ENCODE measurements at places on chromosomes 2 and 18.

- DNase-seq, result no peak
Measured at GRCh38 chr18:58396966-58397365, 231.9 kb downstream of the ALPK2 start.

GRCh38 chr2:13089971-13090370 is 373.2 kb downstream of the TRIB2 start:
- DNase-seq, result no peak

DNA sequence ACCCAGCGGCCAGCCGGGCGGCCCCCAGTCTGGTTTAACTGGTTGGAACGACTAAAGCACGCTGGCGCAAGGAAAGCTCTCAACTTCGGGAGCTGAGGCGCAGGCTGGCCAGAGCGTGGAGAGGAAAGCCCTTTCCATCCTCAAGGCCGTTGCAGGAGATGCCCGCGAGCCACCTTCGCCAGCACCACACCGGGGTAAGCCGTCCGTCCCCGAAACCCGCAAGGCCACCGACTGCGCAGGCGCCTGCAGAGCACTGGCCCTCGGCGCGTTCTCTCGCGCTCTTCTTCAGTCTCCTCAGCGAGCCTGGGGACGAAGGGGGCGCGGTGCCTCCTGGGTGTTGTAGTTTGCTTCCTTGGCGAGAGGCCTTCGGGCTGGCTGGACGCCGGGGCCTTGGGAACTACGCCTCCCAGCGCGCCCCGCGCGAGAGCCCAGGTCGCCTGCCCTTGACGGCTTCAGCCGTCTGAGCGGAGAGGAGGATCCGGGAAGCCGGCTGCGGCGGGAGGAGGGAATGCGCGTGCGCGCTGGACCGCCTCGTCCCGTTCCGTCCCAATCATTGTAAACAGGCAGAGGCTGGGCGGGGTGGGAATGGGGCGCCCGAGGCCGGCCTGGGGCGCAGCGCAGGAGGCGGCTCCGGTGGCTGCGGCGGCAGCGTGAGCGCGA is at the start of gene RALBP1:
RALBP1 (plus strand) TSS at position 531 of the 660 bp plus-strand sequence. CDS start 37,533 bp downstream, outside the sequence.
- peak; percentile 93 for DNase-seq

DNA sequence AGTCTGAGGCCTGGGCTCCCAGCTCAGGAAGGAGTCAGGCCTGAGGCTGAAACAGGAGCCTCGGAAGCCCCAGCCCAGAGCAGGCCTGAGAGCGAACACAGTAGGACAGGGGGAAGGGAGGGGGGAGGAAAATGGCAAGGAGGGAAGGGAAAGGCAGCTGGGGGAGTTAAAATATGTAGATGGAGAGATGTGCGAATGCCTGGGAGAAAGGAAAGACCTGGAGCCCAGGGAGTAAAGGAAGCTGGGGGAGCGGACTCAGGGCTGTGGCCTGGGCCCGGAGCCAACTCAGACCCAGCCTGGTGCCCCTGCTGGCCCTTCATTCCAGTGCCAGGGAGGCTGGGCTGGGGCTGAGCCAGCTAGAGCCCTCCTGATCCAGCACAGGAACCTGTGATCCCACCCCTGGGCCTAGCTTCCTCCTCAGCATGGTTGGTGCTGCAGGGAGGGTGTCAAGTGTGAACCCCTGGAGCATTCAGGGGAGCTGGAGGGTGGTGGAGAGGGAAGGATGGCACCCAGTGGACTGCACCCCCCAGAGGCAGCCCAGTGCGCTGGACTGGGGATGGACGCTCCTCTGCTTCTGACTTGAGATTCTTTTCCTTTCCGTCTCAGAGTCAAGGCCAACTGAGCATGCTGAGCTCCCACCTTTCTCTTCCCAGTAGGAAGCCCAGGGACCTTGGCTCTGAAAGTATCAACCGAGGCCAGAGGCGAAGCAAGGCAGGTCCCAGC is 46.3 kb downstream of the EMX1 start:
- no peak for DNase-seq

GRCh38 chr2:46393865-46394264 is 85.5 kb upstream of the TMEM247 start:
- DNase-seq, result no peak

DNA sequence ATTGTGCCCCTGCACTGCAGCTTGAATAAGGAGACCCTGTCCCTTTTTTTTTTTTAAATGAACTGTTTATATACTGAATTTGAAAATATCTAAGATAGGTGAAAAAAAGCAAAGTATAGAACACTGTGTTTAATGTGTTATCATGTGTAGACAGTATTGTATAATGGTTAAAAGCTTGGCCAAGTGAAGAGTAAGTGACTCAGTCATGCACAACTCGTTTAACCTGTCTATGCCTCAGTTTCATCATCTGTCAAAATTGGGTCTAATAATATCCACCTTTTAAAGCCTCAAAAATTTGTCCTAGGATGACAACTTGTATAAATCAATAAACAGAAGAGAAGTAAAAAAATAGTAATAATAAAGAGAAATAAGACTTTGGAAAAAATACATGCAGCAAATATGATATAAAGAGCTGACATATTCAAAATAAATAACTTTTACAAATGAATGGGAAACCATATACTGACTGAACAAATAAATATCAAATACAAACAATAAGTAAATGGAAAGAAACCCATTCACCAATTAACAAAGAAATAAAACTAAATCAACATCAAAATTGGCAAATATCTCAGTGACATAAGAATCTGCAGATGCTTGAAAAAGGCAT is 113.7 kb downstream of the C2orf74 start:
- no peak for DNase-seq

GRCh38 chr2:229725716-229726574 is 11.6 kb upstream of the DNER start:
- DNase-seq, result no peak

DNA sequence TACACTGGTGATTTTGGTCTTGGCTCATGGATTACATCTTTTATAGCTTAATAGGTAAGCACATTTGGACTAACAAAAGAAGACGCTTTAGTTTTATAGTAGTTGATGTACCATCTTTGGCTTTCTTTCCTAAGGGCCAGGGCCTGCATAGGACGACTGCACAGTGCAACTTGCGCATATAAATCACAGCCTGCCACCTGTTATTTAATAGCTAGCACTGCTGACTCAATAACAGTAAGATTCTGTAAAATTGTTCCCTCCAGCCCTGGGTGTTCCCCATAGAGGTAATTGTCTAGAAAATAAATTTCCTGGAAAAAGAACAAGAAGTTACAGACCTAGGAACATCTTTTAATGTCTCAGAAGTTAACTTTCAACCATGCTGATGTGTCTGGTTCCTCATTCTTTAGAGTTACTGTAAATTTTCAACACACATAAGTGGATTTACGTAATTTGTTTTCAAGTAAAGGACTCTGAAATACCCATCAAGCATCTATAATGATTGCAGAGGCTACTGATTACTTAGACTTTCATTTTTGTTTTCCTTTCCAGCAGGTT is 594.2 kb upstream of the NXPH2 start:
- DNase-seq, result no peak

- DNase-seq, result no peak
Measured at GRCh38 chr2:181326661-181327060, 130.5 kb upstream of the ITGA4 start.

DNA sequence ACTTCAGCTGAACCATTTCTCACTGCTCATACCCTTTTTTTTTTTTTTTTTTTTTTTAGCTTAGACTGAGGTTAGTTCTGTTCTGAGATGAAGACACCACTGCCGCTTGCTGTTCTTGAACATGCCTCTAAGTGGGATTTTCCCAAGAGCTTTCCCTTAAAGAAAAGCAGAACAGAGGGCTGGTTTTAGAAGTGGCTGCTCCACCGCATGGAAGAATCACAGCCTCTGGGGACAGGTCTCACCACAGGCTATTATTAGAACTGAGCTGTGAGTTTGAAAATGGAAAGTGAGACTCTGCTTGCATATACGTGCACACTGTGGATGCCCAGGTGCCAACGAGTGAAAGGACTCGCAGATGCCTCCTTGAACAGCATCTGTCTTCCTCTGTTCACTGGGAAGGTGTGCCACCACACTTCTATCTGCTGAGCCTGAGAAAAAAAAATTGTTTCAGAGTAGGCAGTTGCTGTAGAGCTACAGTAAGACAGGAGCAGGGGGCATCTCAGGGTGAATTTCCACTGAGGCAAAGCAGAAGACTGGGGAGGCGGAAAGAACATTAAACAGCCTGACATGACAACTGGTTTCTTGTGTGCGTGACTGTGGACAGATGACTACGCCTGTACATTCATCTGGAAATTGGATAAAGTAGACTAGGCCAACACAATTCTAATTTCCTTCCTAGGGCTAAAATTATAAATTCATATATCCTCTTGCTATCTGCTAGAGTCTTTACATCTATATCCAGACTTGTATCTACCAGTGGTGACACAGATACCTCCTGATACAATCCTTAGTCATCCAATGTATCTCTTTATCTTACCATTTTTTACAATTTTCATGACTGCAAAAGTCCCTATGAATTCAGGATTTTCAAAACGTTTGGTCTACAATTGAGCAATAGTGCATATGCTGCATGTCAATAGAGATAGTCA is 1045.7 kb upstream of the CELF4 start:
- DNase-seq, result no peak

DNA sequence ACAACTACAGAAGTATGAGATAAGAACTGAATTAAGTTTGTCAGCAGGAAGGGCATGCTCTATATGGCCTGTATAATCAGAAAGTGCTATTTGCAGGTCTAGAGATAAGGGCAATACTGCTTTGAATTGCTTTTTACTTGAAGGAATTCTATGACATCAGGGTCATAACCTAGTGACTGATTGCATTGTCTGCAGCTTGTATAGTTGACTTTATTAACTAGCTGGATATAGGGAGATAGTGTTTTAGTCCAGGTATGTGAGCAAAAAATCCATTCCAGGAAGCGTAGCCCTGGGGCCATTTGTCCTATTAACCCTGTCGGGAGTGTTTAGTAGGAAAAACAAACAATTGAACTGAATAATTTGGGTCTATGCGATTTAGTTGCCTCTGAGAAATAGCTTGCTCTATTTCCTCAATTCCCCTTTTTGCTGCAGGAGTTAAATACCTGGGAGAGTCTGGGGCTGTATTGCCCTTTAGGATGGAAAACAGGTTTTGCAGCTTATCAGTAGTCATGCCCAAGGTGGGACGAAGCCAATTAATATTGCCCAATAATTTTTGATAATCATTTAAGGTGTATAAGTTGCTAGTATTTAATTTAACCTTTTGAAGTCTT is 30.0 kb downstream of the HTR2B start:
- no peak for DNase-seq

DNA sequence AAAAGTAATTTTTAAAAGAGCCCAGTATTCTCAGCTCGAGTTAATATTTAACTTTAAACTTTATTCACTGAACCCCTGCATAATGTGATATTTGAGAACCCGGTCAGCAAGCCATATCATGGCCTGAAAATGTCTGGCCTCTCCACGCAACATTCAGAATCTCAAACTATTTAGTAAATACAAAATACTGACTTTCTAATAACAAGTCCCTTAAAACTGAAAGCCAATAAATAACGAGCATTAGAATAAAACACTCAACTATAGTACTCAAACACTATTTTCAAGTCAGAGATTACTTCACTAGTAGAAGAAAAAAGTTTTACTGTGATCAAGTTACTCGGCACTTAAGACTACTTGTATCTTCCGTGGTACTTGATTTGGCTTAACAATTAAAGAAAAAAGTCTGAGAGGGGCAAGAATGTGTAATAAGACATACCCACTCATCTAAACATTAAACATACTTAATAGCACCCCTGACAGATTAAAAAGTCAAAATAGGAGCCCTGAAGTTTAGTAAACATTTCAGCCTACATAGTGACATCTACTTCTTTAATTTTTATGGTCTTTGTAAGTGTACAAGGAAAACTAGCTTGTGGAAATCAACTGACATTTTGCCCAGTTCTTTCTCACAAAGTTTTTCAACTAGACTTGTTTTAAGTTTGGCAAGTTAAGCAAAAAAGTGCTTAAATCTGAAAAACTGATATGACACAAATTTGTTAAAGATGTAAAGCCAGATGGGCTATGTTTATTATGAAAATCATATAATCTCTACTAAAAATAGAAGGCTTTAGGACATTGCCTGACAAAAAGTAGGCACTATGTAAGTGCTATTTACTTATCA is 38.2 kb downstream of the RTN4 start:
- DNase-seq, result no peak

GRCh38 chr2:100427627-100428258 is 10.3 kb upstream of the CHST10 start:
- peak; percentile 11 for DNase-seq
